ENCODE measurements at places on chromosomes 7 and 10.

- DNase-seq: no peak
These were observed 108.1 kb downstream of the ADAM22 start for GRCh38 chr7:88042157-88042556.

DNA sequence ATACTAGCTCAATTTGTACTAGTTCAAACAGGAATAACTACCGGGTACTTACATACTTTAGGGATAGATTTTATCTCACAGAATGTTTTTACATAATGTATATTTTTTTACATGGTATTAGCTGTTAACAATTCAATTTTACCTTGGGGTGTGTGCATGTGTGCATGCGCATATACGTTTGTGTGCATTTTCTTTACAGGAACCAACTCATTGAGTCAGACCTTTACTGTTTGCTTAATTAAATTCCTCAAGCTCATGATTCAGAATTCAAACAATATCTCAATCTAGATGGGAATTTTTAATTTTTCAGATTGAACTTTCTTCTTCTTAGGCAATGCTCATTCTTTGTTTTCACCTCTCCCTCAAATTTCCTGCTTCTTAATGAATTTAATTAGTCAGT lies 24.7 kb upstream of the WASL start:
- DNase-seq: no peak

GRCh38 chr7:66276363-66276762 lies 71.2 kb downstream of the TPST1 start:
- DNase-seq: no peak

- DNase-seq: no peak
These were observed 239.2 kb downstream of the RNLS start for GRCh38 chr10:88343761-88344484.

DNA sequence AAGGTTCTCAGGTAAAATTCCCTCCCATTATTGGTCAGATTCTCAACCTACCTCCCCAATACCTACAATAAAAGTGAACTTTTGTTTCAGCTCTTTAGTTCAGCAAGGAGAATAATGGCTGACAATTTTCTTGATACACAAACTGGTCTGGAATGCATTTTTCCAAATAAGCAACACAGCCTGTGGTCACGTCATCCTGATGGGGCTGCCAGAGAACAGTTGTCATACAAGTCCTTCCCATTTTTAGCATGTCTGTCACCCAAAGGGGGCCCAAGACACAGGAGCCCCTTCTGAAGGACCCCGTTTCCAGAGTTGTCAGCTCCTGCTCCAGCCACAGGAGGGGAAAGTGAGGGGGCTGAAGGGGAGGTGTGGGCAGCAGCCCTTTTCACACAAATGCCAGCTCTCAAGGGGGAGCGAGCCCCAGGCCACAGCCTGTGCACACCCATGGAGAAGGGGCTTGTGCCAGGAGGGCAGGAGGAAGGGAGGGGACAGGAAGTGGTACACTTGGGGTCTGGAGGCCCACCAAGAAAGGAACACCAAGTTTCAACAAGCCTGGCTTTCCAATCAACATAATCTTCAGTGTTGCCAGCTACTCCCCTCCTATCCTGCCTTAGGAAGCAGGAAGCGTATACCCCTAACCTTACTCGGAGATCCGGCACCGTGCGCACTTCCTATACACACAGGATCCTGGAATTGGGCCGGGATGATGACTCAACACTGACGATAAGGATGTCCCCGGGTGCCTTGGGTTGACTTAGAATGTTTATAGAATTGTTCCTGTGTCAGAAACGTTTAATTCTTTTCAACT lies 43.4 kb upstream of the PDLIM1 start:
- DNase-seq: no peak

Data from left renal pelvis (tissue), 4 donors.